ENCODE measurements at places on chromosomes 5 and 9.

- DNase-seq = no peak
These were observed 60.3 kb upstream of the PCSK1 start for GRCh38 chr5:96493219-96493790.

- DNase-seq = no peak
These were observed 24.9 kb downstream of the TRPM3 start for GRCh38 chr9:71096421-71097108.

DNA sequence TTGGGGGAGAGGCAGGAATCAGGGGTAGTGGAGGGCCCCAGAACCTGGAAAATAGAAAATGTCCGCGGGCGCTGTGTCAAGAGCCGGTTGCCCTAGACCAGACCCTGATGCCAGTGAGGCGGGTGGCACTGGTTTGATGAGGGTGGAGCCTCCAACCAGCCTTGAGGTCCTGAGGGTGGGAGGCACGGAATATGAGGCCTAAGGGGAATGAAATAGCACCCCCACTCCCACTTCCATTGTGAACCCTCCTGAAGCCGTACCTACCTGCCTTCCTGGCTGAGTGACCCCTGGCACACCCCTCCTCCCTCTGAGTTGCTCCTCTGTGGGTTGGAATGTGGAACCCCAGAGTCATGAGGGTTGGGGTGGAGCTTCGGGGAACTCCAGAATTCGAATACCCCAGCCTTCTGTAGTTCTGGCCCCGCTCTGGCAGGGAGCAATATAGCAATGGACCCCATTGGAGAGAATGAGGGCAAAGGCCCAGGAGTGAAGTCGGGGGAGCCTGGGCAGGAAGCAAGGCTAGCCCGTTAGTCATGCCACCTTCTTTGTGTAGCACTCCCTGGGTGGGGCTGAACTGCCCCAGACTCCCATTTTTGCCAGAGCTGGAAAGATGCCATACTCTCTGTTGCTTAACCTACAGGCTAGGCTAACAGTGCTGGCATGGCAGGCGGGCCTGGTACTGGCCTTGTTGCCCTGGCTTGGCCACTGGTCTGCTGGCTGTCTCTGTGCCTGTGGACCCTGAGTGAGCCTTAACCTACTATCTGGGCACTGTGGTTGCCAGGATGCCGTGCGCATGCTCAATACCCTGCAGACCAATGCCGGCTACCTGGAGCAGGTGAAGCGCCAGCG is 1.0 kb downstream of the FPGS start:
- DNase-seq = peak; percentile 15

GRCh38 chr5:147939431-147940114 is 33.2 kb upstream of the C5orf46 start:
- no peak for DNase-seq

DNA sequence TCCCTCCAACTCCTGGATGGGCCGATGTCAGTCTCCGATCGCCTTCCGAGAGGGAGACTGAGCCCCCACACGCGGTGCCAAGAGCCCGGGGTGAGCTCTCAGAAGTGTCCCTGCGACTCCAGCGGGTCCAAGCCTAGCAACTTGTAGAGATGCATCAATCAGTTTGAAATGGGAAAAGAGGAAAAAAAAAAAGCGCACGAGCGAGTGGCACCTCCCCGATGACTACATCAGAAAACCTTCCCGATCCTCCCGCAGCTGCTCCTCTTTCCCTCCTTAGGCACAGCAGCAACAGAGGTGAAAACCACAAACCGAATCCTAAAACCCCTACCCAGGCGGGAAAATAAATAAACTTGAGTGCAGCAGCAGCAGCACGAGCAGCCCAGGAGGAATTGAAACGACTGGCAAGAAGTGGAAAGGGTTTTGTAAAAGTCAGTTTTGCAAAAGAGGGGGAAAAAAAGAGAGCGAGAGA is 1.0 kb upstream of the EFNA5 start:
- DNase-seq = peak; percentile 76

GRCh38 chr5:1182633-1183423 is 18.6 kb upstream of the SLC6A19 start:
- no peak for DNase-seq

GRCh38 chr9:37004424-37004935 is 29.6 kb downstream of the PAX5 start:
- DNase-seq = no peak

GRCh38 chr5:23235246-23235645 is 272.2 kb upstream of the PRDM9 start:
- DNase-seq = no peak

DNA sequence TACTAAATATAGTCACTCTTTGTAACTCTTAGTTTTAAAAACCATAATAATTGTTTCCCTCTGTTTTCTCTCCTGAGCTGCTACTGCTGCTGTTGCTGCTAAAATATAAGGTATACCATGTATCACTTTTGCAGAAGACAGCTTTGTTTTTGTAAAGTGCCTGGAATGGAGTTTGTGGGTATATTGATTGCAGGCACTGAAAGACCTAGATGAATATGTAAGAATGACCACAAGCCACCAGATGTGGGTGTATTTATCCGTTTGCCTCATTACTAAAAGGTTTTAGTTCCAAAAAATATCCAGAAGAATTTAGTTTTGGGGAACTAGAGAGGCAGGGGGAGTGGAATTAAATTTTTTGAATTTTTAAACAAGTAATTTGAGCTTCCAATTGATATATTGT is 151.1 kb upstream of the CDKN2B start:
- DNase-seq = peak; percentile 43

DNA sequence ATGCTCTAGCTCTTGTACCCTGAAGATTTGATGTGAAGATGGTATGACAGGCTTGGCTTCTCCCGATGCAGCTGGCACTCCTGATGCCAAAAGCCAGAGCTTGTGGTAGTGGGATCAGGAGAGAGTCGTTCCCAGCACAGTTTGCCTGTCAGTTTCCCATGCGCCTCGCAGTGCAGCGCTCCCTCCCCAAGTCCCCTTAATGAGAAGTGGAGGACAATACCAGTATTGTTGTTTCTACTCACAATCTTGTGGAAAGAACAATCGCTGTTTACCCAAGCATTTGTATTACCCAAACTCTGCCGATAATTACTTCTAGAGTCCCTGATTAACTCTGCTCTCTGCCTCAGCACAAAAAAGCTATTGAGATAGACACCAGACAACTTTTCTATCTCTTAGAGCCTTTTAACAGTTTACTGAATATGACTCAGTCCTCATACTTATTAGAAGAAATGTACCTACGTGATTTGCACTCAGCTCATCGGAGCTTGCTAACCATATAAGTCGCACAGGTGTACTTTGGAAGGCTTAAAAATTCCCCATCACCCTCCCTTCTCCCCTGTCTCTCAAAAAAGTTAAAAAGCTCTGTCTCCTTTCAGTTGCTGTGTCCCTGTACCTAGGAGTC is 283.2 kb upstream of the TMEM161B start:
- DNase-seq = no peak

DNA sequence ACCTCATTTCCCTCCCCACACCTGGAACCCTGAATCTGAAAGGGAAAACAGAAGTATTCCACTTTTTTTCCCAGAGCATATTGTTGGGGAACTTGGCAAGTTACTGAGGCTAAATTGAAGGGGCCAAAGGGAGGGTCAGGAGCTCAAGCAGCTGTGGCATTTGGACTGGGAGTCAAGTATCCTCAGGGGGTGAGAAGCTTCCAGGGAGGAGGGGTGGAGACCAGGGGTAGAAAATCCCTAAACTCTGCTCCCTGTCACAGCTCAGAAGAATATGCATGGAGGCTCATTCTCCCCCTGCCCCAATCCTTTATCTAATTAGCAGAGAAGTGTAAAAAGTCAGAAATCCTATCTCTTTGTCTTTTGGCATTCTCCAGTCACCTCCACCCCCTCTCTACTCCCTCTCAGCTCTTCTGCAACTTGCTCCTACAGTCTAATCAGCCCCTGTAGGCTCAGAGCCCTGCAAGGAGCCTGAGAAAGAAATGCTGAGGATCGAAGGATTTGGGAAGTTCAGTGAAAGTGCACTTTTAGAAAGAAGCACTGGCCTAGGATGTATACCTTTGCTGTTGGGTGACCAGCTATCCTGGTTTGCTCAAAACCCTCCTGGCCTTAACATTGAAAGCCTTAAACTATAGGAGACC is 5.7 kb upstream of the WNT8A start:
- no peak for DNase-seq

- no peak for DNase-seq
These were observed 175.3 kb upstream of the ZNF608 start for GRCh38 chr5:124921694-124922093.

- DNase-seq = no peak
These were observed 481.3 kb downstream of the GADD45G start for GRCh38 chr9:90086101-90086511.

DNA sequence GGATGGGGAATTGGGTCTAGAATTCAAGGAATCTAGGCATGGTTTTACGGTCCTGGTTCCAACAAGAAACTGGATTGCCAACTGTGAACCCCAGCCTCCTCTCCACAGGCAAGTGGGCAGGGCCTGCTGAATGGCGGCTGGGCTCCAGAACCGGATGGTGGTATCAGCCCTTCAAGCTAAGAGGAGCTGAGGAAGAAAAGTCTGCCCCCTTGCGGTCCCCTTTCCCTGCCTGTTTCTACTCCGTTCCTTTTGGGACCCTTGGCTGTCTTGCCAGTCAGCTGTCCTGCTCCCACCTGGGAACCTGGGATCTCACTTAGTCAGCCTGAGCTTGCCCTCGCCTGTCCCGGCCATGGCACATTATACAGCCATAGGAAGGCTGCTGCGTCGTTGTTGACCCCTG is 234.4 kb upstream of the DAPK1 start:
- DNase-seq = no peak

DNA sequence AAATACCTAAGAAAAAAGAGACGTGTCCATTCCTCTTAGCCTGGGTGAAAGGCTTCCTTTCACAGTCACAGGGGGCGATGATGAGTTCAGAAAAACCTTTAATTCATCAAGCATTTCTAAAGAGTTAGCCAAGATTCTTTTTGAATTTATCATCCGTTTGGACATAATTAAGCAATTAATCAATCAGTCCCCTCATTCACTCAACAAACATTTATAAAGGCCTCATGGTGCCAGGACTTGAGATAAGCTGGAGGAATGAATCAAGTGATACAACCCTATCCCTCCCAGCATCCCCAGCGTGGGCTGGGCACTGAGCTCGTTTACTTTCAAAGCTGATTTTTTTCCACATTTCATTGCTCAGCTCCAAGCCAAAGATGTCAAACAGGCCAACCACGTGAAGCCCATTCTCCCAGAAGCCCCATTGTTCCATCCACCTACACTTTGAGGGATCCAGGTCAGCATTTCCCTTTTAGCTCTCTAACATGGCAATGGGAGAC is 140.5 kb downstream of the SLIT3 start:
- peak; percentile 8 for DNase-seq

DNA sequence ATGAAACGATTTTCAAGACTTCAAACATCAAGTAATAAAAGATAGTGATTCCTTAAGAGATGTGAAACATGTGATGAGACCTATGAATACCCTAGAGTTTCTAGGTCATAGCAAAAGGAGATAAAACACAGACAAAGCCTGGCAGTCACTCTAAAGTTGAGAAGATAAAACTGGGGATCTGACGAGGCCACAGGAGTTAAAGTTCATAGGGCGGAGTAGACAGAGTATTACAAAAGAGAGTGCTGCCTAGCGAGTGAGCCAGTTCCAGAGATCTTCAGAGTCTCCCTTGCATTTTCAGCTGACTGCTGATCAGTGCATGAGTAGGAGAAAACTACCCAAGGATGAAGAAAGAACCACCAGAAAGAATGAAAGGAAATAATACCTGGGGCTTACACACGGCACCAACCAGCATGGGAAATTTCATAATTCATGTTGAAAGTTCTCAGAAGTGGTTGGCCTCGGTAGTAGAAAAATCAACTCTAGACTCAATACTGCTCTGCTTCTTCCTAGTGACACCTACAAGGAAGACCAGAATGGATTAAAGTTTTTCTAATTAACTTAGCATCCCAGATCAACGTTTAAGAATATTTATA is 30.4 kb downstream of the FBXO4 start:
- DNase-seq = no peak

DNA sequence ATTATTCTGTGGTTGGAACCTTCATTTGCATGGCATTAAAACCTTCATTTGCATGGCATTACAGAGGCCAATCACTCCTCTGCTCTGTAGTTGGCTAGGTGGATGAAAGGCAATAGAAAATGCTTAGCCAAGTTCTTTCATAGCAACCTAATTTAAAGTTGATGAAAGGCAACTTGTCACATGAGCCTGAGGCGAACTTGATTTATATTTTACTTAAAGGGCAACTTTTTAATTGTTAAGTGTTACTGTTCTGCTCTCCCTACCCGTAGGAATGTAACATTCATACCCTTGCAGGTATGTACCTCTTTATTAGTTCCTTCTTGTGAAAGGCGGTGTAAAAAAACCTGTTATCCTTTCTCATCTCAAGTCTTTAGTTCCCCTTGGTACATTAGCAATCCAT is 7.9 kb upstream of the ERMP1 start:
- no peak for DNase-seq

GRCh38 chr5:148951612-148952011 is 111.2 kb downstream of the SH3TC2 start:
- no peak for DNase-seq

DNA sequence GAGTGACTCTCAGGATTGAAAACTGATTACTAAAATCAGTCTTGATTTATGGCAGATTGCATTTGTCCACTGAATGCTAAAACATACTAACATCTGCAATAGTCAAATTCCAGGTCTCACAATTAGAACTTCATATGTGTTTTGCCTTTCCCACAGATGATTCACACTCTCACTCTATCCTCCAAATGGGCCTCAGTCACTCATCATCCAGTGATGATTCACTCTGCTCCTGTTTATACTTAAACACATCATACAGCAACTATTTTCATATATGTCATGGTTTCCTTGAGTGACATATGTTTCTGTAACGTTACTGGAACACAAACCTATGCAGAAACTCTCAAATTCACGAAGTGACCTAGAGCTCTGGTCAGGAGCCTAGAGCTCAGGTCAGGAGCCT is 512.9 kb downstream of the HINT1 start:
- peak; percentile 77 for DNase-seq

GRCh38 chr9:110714314-110714713 is 45.7 kb downstream of the MUSK start:
- peak; percentile 42 for DNase-seq

Measured in astrocyte of the spinal cord (primary cell).